Activated T-helper 1 cell treated with anti-CD3 and anti-CD28 coated beads, Interleukin-12 subunit alpha, Interleukin-12 subunit beta, Interleukin-2, Interleukin-4 antibody, amounts not matched to agents 30 ng/mL and 10 ng/mL and 1 ng/mL, durations not matched to agents 14 hours and 24 hours and 36 hours (primary cell): ENCODE measurements at places on chromosomes 3 and 15.

DNA sequence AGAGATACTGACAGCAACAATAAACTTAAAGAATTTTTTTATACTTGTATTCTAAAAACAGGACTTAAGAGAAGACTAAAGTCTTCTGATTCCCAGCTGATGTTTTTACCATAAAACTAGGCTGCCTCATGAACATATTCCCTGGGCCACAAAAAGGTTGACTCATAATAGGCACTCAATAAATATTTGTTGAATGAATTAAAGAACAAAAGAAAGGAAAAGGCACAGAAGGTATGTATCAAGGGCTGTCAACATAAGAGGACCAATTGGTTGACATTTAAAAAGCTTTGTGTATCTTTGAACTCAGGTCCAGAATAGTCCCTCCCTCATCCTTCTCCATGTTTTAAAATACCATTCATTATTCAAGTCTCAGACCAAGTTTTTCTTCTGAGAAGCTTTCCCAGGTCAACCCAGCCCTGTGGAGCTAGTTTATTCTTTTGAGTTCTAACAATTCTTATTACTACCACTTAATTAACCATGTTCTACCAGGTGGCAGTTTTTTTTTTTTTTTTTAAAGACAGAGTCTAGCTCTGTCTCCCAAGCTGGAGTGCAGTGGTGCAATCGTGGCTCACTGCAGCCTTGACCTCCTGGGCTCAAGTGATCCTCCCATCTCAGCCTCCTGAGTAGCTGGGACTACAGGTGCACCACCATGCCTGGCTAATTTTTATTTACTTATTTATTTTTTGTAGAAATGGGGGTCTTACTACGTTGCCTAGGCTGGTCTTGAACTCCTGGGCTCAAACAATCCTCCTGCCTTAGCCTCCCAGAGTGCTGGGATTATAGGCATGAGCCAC, 17.5 kb upstream of the ARHGEF3 start:
- H3K4me3 ChIP-seq, result no peak overlapping the region
- H3K27ac ChIP-seq, result no peak overlapping the region
- DNase-seq, result no peak
- H3K4me1 ChIP-seq, result peaks cover 32% of the 10 kb centered on the region
- no peaks in the 10 kb centered on the region for H3K27me3 ChIP-seq

GRCh38 chr3:126526668-126527005, 2.7 kb downstream of the CHST13 start:
- no peak overlapping the region for H3K27ac ChIP-seq
- peaks cover 33% of the 10 kb centered on the region for H3K27me3 ChIP-seq
- no peaks in the 10 kb centered on the region for H3K4me1 ChIP-seq
- no peak for DNase-seq

DNA sequence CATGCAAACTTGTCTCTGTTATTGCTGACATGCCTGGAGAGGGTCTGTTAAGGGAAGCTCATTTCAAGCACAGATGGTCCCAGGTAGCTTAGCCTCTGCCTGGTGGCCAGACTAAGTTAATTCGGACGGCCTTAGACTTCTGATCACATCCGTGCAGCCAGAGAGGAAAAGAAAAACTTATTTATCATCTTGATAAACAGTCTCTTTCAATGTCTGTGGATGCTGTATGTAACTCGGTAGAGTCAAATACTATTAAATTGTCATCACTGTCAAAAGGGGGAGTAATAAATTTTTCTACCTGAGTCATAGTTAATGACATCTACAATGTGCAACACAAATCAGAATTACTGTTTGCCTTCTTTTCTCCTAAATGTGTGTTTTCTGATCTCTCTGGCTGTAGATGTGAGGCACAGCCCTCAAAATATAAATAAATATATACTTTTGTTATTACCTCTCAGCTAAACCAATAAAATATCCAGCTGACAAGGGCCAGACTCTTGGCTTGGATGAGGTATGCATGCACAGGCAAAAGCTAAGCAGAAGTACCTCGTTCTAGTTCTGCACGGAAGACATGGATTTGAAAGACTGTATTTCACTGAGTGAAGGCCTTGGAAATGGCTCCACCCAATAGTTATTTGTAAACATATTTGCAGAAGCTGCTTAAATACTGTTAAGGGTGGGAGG, 530.0 kb downstream of the TAFA4 start:
- H3K36me3 ChIP-seq, result no peaks in the 10 kb centered on the region
- no peak overlapping the region for H3K27ac ChIP-seq
- H3K4me1 ChIP-seq, result no peaks in the 10 kb centered on the region
- DNase-seq, result no peak
- H3K27me3 ChIP-seq, result no peaks in the 10 kb centered on the region

DNA sequence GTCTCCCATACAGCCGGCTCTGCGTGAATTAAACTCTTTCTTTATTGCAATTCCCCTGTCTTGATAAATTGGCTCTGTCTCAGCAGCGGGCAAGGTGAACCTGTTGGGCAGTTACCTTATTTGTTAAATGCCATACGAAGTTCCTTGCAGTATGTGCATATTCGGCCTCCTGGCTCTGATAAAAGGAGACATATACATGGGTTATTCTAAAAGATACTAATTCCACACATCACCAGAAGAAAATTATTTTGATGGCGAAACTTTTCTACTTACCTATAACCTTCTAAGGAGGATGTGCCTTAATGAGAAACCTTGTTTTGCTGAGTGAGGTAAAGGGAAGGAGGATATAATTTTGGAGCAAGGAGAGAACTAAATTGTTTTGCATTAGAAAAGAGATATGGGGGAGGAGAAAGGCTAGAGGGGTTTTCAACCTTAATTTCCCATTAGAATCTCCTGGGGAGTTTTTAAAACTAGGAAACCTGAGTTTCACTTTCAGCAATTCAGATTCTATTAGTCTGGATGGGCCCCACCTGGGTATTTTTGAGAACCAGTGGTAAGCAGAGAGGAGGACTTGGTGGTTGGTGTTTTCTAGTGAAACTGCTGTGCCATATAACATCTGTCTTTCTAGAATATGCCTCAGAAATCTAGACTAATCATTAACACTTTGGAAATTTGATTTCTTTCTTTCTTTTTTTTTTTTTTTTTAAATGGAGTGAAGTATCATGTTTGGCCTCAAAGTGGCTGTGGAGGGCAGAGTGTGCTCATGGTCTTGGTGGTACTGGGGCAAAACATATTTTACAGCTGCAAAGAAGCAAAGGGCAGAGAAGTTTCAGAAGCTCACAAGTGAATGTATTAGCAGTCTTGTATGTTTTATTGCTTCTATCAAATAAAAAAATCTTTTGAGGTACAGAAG, 23.0 kb downstream of the NANOGP8 start:
- H3K27me3 ChIP-seq, result peaks cover 3% of the 10 kb centered on the region
- no peak overlapping the region for H3K4me3 ChIP-seq
- no peak for DNase-seq
- H3K36me3 ChIP-seq, result no peaks in the 10 kb centered on the region

- no peak for DNase-seq
- H3K4me1 ChIP-seq, result no peaks in the 10 kb centered on the region
- no peak overlapping the region for H3K4me3 ChIP-seq
- H3K36me3 ChIP-seq, result no peaks in the 10 kb centered on the region
- no peak overlapping the region for H3K27ac ChIP-seq
Observed at GRCh38 chr3:155494332-155494731, 200.8 kb upstream of the STRIT1 start.
